ENCODE measurements at places on chromosomes 3 and 15. TPM values are rescaled to one million over a fixed set of nuclear protein-coding genes. Genes with fewer than 3 reads are reported as not detected.

DNA sequence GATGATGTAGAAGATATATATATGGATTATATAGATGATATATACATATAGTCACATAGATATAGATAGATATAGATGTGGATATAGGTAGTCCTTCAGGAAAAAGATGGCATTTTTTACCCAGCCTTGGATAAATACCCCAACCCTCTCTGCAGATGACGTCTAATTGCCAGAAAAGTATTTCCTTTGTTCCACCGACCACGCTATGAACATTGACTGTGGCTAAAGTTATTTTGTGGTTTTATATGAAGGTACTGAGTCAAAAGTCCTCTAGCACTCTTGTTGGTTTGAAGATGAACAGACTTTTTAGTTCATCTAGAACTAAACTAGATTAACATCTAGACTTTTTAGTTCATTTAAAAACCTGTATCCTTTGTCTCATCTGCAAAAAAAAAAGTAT is 207.7 kb downstream of the PLOD2 start:
- DNase-seq = no peak

DNA sequence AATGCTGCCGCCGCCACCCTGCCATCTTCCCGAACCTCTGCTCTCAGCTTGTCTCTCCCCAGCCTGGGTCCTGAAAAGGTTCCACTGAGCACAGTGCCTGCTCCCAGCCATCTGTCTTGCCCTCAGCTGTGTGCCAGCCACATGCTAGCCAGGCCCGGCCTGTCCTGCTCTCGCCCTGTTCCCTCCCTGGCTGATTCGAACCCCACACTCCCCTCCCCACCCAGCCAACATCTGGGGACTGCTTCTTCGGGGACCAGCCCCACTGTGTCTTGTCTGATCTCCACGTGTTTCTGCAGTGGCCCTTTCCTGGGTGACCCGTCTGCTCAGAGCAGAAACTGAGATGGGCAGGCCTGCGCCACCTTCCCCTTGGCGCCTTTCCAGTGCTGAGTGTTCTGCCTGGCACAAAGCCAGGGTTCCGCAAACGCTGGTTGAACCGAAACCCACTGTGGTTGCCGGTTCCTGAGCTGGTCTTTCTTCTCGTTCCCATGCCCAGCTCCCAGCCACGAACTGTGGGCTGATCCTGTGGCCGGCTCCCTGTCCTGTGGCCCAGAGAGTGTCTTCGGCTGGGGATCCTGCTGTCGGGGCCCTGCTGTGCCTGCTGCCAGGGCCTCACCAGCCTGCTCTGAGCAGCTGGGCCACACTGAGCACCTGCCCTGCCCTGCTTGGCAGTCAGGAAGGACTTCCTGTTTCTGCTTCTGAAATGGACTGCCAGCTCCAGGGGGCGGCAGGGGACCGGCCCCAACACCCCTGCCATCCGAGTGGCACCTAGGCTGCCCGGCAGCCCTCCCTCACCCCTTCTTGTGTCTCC is 62.7 kb upstream of the KLF13 start:
- no peak for DNase-seq

DNA sequence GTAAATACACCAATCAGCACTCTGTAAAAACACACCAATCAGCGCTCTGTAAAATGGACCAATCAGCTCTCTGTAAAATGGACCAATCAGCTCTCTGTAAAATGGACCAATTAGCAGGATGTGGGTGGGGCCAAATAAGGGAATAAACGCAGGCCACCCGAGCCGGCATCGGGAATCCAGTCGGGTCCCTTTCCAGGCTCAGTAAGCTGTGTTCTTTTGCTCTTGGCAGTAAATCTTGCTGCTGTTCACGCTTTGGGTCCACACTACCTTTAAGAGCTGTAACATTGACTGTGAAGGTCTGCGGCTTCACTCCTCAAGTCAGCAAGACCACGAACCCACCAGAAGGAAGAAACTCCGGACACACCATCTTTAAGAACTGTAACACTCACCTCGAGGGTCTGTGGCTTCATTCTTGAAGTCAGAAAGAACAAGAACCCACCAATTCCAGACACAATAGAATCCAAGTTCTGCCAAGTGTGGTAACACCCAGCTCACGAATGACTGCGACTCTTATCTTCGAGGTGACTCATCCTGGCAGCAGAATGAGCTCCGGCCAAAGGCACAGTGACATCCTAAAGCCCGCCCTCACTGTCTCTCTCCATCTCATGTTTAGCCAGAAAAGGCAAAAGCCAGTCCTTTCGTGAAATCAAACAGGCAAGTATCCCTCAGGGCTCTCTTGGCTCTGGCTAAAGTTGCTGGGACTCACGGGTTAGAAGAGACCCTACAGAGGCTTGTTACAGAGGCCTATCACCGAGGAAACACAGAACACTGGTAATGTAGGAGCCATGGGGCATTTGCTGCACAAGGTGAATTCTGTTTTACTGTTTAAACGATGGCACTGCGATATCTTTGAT is 155.2 kb downstream of the FAM43A start:
- DNase-seq = no peak

DNA sequence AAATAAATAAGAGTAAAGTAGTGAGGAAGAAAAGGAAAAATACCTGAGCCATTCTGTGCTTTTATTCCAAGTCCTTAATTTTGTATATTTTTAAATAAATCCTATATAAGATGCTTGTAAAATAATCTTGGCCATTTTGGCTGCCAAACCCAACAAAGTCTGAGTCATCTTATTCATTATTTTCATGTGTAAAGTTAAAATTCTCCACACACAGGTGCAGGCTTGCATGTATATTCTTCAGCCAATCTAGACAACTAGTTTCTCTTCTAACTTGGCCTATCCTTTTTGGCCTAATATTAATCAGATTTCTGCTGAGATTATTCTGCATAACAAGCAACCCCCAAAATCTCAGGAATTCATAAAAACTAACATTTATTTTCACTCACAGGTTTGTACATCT is 189.8 kb upstream of the ATP11B start:
- no peak for DNase-seq

ANKRD34C gene
- total RNA-seq = not detected

DNA sequence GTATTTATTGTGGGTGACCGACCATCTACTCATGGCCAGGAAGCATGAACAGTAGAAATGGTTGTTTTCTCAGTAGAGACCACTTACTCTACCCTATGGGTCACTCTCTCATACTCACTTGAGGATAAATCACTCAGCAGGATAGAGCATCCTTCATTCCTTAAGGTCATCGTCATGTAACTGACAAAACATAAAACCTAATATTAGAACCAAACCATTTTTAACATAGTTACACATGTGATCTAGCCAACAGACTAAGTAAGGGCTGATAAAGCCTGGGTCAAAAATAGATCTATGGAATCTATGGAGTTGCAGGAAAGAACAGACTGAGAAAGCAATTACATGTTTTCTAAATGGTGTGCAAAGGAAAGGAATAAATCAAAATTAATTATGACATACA is 769.1 kb downstream of the NTRK3 start:
- DNase-seq = no peak

- DNase-seq = no peak
These were observed 7.5 kb downstream of the ISLR start for GRCh38 chr15:74180881-74181602.

CD200R1 gene
- total RNA-seq = 0.36 TPM

GATM gene
- 50.0 TPM for total RNA-seq

EFCC1 gene
- 0.11 TPM for total RNA-seq

GRCh38 chr15:42608752-42609488 is 33.5 kb downstream of the STARD9 start:
- DNase-seq = no peak

DNA sequence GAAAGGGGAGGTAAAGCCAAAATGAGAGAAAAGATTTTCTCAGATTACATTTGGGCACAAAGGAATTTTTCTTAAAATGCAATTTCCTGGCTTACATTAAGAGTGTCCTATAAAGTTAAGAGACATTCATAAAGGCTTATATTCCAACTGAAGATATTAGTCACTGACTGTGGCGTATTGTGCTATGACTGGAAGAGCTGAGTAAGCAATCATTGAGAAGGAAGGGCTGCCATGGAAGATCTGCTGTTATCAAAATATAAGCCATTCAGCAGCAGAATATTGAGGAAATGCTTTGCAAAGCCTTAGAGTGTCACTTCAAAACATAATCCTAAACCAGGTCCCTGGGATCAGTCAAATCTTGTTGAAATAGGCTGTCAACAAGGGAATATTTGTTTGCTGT is 593.9 kb downstream of the TUSC7 start:
- DNase-seq = no peak

RHCG gene
- total RNA-seq = not detected

DNA sequence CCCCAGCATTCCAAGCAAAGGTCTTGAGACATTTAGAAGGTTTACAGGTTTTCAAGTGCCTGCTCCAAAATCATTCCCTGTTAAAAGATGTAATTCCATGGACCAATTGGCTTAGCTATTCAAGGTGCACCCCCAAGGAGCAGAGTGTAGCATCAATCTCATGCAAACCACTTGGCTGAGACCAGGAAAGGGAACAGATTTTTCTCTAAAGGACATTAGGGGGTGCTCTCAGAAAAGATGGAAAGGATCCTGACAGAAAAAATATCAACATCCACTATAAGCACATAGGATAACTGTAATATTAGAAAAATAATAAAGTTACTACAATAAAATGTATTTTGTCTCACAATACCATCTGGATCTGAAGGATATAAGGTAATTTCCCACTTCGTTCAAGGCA is 328.0 kb upstream of the CDIN1 start:
- peak; percentile 4 for DNase-seq

SUCNR1 gene
- 0.11 TPM for total RNA-seq

- no peak for DNase-seq
These were observed 1434.1 kb downstream of the SI start for GRCh38 chr3:163644172-163644571.

GRCh38 chr3:50358355-50358910 is 888 bp downstream of the TMEM115 start:
- no peak for DNase-seq

- no peak for DNase-seq
These were observed 9.1 kb upstream of the HHATL start for GRCh38 chr3:42711491-42712343.

GRCh38 chr3:4290272-4290893 is 12.8 kb upstream of the SETMAR start:
- peak; percentile 66 for DNase-seq

GRCh38 chr15:69468241-69469121 is 15.9 kb downstream of the RPLP1 start:
- DNase-seq = no peak

- no peak for DNase-seq
These were observed 72.7 kb downstream of the FBLN2 start for GRCh38 chr3:13621381-13622221.

SLC25A20 gene
- total RNA-seq = 20.9 TPM

LMAN1L gene
- total RNA-seq = not detected

TRIM59 gene
- 3.2 TPM for total RNA-seq

TNFSF10 gene
- total RNA-seq = not detected

DNA sequence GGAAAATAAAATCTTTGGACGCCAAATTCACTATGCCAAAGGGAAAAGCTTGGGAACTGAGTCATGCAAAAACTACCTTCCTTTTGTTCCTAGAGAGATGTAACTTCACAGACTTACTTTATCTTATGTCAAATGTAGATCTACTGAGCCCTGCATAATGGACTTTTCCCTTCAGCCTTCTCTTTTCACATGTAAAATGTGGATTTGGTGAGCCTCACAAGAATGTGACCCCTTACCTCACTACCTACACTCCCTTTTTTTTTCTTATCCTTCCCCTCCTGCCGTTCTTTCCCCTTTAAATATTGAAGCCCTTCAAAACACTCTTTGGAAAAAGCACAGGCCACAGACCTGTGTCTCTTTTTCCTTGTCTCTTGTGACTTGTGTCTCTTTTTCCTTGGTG is 14.0 kb upstream of the PCCB start:
- no peak for DNase-seq

- DNase-seq = peak; percentile 47
These were observed 139.3 kb downstream of the ZNF609 start for GRCh38 chr15:64599716-64600115.

RASL12 gene
- 7.0 TPM for total RNA-seq

DNA sequence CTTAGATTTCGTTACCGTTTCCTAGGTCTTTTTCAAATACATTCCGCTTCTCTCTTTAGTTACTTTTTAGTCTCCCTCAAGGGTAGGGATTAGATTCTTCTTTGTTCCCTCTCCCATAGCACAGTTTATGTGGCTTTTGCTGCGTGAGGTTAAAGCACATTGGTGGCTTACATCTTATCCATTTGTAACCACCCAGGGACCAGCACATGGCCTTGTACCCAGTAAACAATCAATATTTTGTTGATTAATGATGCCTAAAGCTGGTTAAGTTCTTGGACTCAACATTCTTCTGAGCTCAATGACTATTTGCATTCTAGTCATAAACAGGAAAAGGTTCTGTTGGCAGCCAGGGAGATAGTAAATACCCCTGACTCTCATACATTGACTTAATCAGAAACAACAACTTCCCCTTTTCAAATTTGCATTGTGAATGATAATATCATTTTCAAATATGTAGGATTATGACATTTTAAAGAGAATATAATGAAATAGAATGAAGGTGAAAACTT is 60.2 kb downstream of the CACNA1D start:
- DNase-seq = no peak

DNA sequence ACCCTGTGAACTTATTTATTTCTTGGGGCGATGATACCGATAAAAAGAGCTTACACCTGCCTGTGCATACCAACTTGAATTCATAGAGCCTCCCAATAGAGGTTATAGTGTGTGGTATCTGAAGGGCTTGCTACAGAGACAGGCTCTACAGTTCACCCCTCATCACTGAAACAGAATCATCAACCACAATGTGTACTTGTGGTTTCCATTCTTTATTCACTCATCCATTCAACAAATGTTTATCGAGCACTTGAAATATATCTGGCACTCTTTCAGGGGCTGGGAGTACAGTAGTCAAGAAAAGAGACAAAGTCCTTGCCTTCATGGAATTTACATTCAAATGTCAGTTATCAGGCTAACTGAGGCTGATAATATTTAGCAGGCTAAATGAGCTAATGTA is 134.4 kb upstream of the SKOR1 start:
- DNase-seq = no peak

DNA sequence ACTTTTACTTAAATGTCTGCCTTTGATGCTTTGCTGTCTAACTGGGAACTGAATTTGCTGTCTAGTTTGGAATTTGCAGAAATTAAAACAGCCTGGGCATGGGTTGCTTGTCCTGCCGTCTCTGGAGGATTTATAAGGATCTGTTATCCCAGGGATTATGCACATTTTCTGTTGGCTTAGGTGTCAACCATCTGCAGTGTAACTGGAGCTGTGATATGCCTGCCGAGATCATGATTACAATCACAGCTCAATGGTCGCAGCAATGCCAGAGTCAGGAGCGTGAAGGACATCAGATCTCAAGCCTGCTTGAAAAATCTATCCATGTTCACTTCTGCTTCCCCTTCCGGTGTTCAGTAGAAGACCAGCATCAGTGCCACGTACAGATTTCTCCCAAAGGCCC is 41.8 kb upstream of the SETMAR start:
- DNase-seq = no peak

DNA sequence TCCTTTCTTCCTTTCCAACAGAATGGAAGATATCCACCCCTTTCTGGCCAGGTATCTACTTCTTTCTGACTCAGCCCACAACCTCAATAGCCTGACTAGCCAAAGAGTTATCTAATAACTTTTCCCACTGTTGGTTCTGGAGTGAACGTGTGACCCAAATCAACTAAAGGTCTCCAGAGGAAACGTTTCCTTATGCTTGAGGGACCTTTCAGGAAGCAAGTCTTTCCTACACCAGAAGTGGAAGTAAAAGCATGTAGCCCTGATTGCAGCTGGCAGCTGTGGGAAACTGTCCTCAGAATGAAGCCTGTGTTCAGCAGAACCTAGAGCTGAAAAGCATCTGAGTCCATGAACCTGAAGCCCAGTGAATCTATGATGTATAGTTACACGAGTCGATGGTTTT is 34.7 kb upstream of the PHLDB2 start:
- DNase-seq = no peak

Measured in cardiac muscle cell (in vitro differentiated cells and primary cell).